ENCODE measurements at places on chromosomes 11 and 22.

DNA sequence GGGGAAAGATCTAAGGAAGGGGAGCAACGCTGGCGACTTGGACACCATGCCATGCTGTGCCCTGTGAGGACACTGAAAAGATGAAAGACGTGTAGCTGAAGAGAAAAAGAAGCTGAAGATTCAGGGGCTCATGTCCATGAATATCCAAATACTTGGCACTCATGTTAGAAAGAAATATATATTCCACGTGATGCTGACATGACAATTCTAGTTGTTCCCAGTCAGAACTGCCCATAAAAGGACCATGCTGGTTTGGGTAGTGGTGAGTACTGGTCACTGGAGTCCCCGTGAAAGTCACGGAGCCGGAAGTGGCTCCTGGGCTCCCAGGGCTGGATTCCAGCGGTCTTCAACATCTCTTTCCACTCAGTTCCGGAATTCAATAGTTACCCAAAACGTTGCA is 9.9 kb downstream of the MS4A15 start:
- no peak for DNase-seq

DNA sequence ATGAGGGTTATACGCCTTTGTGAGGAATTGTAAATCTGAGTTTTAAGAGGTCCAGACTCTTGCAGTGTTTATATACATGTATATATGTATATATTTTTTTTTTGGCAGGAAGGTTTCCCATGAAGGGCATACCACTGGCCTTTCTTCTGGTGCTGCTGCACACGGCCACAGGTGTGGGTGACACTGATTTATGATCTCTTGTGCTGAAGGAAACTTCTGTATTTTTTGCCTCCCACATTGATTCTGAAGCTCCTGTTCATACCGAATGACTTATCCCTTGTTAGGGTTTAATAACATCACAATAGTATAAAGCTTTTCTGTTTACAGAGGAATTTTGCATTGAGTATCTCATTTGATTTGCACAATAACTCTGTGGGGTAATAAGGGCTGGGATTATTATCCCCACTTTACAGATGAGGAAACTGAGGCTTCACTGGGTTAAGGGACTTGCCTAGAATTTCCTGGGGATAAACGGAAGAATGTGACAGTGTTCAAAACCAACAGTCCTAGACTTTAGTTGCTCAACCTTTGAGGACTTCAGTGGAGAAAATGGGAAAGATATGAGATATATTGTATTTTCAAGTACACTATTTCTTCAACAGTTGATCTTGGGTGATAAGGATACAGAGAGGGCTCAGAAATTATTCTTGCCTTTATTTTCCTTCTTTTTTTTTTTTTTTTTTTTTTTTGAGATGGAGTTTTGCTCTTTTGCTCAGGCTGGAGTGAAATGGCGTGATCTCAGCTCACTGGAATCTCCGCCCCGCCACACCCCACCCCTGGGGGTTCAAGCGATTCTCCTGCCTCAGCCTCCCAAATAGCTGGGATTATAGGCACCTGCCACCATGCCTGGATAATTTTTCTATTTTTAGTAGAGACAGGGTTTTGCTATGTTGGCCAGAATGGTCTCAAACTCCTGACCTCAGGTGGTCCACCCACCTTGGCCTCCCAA is 70.1 kb downstream of the MICAL2 start:
- no peak for DNase-seq

DNA sequence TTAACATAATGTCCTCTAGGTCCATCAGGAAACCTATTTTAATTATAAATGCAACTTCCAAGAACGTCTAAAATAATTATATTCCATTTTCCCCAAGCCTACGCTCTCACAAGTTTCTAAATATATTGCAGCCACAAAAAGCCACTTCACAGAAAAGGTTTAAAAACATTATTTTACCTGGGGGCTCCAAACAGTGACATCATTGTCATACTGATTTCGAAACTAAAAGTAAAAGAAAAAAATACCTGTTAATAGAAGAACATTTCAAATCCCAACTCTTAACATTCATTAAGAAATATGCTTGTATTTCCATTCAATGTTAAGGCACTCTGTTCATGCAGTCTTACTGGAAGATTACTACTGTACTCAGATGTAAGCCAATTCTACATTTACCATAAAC is 1.4 kb downstream of the PSMA1 start:
- DNase-seq, result no peak

GRCh38 chr11:35012467-35013191 is 96.2 kb downstream of the PDHX start:
- DNase-seq, result no peak

- no peak for DNase-seq
Observed at GRCh38 chr22:27639248-27640086, 162.1 kb downstream of the MN1 start.

DNA sequence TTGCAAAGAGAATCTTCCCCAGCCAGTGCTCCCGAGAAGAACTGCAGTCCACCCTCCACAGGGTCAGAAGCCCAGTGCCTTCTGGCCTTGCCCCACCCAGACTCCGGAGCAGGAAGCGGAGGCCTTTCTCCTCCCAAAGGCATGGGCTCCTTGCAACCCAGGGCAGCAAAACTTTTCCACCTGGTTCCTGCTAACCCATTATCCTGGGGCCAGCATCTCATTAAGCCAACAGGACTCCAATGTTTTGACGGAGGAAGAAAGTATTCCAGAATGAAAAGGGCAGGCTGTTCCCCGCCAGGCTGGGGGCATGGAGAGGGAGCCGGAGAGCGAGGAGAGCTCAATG is 88.1 kb downstream of the RTL6 start:
- DNase-seq, result no peak

GRCh38 chr11:44689265-44689664 is 37.5 kb upstream of the TSPAN18 start:
- DNase-seq, result no peak

GRCh38 chr22:44839061-44839460 is 86.7 kb downstream of the ARHGAP8 start:
- no peak for DNase-seq
